ENCODE measurements at places on chromosomes 2 and 18.

GRCh38 chr2:64812285-64812684 is 158.6 kb upstream of the SERTAD2 start:
- no peak for DNase-seq

GRCh38 chr2:206241736-206242135 is 32.7 kb upstream of the ZDBF2 start:
- no peak for DNase-seq

DNA sequence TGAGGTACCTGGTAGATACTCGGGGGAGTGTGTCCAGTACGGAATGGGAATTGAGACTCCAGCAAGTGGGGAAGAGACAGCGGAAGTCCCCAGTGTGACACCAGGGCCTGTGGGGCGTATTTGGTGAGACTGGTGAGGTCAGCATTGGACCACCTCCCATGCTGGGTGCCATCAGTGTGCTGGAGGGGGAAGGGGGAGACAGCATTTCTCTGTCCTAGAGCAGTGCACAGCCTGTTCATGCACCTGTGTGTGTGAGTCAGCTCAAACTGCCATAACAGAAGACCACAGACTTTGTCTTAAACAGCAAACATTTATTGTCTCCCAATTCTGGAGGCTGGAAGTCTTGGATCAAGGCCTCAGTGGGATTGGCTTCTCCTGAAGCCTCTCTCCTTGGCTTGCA is 301.8 kb downstream of the GBX2 start:
- no peak for DNase-seq

- no peak for DNase-seq
These were observed 9.0 kb upstream of the ATRAID start for GRCh38 chr2:27202854-27203253.

GRCh38 chr2:74007711-74008110 is 23.0 kb downstream of the TET3 start:
- no peak for DNase-seq

GRCh38 chr18:57171026-57171425 is 24.1 kb downstream of the BOD1L2 start:
- DNase-seq = no peak

DNA sequence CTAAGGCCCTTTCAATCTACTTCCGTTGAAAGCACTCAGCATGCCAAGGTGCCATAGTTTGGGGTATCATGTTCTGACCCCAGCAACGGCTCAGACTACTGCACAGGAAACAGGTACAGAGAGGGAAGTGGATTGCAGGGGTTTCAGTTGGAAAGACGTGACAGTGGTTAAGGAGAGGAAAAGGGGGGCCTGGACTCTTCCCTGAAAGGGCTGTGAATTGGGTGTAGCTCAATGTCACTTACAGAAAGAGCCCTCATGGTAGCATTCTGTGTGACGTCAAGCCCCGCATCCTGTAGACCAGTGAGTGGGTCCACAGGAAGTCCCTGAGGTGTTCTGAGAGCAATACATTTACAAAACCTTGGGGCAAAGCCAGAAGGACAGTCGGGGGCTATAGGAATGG is 121.5 kb upstream of the GYPC start:
- DNase-seq = no peak

DNA sequence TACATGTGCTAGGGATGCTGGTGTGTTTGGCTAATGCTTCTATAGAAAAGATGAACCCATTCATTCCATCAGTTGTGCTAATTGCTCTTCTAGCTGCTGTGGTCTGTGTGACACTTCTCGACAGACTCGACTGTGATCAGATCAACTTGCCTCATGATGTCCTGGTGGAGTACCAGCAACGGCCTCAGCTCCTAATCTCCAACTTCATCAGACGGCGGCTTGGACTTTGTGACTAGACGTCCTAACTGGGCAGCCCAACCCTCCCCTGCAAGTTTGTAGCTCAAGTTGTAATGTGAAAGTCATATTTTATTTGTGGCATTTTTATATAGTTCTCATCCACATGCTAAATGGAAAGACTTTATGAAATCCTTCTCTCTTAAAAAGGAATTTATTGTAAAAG is 33.0 kb downstream of the UPP2 start:
- no peak for DNase-seq

DNA sequence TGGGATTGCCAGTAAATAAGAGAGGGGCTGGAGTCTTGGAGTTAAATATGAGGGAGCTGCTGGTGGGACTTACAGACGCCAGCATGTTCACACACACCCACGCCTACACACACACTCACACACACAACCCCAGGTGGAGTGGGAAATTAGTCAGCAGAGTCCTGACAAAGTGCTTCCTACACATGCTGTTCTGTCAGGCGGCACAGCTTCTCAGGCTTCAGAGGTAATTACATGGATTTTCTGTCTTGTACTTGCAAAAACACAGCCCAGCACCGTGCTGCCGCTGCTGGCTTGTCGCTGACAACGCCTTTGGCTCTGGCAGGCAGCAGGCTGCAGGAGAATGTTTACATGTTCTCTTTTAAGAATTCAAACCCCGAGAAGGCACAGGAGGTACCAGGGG is 1186.3 kb upstream of the CELF4 start:
- DNase-seq = no peak

GRCh38 chr2:140865837-140866236 is 1265.0 kb downstream of the LRP1B start:
- no peak for DNase-seq

GRCh38 chr2:230254152-230254881 is 28.8 kb downstream of the SP140 start:
- no peak for DNase-seq

DNA sequence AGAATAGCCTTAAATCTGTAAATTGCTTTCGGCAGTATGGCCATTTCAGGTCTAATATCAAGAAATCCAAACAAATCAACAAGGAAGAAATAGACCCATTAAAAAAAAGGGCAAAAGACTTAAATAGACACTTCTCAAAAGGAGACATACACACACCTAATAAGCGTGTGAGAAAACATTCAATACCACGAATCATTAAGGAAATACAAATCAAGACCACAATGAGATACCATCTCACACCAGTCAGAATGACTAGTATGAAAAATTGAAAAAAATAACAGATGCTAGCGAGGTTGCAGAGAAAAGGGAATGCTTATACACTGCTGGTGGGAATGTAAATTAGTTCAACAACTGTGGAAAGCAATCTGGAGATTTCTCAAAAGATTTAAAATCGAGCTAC is 243.2 kb downstream of the DSEL start:
- no peak for DNase-seq

DNA sequence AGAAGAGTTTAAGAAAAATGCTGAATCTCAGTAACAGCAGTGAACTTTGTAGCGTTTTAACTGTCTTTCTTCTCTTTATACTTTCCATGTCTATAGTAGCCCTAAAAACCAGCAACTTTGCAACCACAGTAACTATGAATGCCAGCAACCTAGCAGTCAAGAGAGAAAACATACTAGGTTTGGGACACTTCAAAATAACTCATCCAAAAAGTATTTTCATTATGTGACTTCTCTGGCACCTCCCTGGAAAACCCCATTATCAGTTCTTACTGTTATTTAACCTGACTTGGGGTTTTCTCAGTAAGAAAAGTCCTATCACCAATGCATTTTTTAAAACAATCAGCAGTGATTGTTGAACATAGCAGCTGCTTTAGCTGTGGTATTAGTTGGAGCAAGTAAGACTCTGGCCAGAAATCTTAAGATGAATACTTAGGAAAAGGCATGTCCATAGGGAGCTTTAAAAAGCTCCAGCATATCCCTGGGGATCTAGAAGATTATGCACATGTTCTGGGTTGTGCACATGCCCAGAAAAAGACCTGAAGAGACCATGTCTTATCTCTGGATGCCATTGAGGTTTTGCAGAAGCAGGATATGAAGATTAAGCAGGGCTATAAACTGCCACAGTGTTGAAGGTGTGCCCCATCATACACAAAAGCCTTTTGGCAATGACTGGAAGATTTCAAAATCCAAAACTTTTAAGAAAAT is 411.3 kb downstream of the CMPK2 start:
- no peak for DNase-seq

DNA sequence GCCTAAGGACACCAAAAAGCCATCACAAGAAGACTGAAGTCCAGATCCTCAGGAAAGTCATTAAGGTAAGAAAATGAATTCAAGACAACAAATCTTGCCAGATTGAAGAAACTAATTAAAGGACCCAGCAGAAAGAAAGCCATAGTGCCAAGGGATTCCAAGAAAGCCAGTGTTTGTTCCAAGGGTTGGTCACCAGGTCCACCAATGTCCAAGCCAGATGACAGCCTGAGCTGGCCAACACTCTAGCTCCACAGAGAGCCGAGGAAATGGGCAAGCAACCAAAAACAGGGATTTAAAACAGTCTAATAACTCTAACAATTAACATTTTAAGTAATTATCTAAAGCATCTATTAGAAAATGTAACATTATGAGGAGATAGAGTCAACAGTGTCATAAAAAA is 49.2 kb downstream of the DNER start:
- DNase-seq = no peak

GRCh38 chr2:196086517-196087368 is 18.1 kb upstream of the DNAH7 start:
- DNase-seq = no peak

GRCh38 chr2:180707175-180707883 is 273.1 kb upstream of the UBE2E3 start:
- no peak for DNase-seq

- no peak for DNase-seq
These were observed 73.4 kb downstream of the ZFP36L2 start for GRCh38 chr2:43152741-43153647.

- no peak for DNase-seq
These were observed 85.3 kb downstream of the CDK15 start for GRCh38 chr2:201891676-201892075.

DNA sequence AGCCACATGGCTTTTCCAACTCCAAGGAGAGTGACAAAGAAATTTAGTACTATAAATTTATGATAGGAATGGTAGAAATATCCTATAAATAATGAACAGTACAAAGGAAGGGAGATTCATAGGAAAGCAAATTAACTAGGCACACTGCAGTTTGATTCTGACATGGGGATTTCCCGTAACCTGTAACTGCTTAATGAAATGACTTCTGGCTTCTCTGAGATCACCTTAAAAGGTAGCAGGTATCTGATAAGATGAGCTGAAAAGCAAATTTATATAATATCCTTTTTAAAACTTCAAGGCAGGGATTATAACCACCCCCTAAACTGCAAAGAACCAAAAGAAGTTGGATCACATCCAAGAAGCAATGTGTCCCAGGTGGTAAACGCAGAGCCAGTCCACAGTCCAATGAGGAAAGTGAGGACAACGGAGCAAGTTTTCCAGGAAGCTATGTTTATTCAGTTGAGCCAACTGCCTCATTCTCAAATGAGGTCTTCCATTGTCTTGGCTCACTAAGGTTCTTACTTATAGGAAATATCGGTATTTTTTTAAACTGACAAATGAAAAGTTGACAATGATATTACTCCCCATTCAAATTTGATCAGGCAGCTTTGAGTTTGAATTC is 43.0 kb downstream of the WIPF1 start:
- DNase-seq = no peak

All from activated CD4-positive, alpha-beta T cell treated with anti-CD3 and anti-CD28 coated beads for 4 hours (primary cell).